ENCODE measurements at places on chromosomes 2 and 18.

GRCh38 chr2:100610381-100610831, 47.6 kb downstream of the PDCL3 start:
- DNase-seq: peak; percentile 83

DNA sequence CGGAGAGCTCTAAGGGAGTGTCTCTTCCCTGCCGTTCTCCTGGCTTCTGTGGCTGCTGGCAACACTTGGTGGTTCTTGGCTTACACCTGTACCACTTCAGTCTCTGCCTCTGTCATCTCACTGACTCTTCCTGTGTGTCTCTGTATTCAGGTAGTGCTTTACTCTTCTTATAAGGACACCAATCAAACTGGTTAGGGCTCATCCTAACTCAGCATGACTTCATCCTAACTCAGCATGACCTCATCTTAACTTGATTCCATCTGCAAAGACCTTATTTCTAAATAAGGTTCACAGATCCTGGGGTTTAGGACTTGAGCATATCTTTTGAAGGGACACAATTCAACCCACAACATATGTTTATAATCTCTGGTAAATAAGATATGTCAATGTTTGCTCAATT, 51.6 kb upstream of the DSEL start:
- no peak for DNase-seq

DNA sequence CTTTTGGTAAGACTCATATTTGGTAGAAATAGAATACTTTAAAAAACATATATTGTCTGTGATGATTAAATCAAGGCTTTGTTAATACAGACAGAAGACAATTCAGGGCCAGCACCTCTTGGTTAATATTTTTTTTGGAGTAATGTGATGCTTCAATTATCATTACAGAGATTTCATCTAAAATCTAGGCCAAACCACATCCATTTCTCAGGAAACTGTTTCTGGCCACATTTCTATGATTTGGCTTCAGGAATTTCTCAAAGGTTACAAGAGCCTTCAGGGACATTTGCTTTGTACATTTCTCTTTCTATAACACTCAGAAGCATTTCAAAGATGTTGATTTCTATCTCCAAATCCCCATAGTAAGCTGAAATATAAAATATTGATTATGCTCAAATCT, 614.9 kb downstream of the LRP1B start:
- DNase-seq: no peak

DNA sequence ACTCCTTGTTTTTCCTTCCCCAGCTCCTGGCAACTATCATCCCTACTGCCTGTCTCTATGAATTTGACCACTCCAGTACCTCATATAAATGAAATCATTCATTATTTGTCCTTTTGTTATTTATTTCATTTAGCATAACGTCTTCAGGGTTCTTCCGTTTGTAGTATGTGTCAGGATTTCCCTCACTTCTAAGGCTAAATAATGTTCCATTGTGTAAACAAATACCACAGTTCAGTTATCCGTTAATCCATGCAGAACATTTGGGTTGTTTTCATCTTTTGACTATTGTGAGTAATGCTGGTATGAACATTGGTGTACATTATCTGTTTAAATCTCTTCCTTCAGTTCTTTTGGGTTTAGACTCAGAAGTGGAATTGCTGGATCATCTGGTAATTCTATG, 18.8 kb downstream of the DYNC2LI1 start:
- no peak for DNase-seq

GRCh38 chr18:46204143-46204542, 100.0 kb downstream of the HAUS1 start:
- DNase-seq: no peak

DNA sequence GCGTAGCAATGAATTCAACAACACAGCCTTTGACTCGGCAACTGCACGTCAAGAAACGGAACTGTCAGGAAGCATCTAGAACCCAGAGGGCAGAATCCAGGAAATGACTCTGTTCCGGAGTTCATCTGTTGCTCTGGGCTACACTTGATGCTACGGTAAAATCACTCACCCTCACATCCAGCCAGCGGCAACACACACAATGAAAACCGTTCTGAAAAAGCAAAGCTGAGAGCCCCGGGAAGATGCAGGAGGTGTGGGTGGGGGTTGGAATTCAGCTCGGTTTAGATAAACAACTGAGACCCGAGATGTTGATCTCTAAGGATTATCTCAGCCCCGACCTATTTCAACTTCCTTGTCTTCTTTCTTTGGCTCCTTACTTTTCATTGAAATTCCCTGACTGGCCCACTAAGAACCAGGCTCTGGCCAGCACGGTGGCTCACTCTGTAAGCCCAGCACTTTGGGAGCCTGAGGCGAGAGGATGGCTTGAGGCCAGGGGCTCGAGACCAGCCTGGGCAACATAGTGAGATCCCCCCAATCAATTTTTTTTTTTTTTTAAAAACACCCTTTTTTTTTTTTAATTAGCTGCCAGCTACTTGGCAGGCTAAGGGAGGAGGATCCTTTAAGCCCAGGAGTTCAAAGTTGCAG, 13.3 kb upstream of the RAB17 start:
- DNase-seq: peak; percentile 65

GRCh38 chr18:78238404-78239089, 741.1 kb upstream of the SALL3 start:
- no peak for DNase-seq

DNA sequence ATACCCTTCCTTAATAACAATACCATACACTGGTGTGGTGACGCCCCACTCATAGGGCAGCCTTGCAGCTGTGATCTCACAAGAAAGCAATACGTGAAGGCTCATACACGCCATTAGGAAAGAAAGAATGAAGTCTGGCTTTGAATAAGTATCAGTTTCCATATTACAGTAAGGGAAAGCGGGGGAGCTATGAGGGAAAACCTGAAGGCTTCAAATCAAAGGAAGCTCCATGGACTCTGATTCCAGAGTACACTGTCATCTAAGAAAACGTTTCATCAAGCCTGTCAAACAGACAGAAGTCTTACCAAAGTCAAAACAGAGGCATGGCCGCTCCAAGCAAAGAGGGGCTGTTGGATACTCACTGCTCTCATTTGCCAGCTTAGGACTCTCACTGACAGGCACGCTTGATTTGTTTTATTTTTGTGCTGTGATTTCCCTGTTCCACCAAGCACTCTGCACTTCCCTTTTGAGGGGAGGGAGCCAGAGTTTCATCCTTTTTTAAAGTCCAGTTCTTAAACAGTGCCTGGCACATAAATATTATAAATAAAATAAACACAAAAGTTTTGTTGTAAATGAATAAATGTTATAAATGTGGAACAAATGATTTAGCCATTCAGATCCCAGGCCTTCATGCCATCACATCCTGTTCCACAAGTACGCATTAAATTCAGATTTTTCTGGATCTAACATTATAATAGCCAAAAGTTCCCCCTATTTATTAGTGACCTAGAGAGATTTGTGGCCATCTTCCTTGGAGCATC, 221.2 kb downstream of the PIEZO2 start:
- DNase-seq: no peak

- DNase-seq: no peak
Observed at GRCh38 chr2:28653892-28654662, 97.6 kb upstream of the PPP1CB start.

DNA sequence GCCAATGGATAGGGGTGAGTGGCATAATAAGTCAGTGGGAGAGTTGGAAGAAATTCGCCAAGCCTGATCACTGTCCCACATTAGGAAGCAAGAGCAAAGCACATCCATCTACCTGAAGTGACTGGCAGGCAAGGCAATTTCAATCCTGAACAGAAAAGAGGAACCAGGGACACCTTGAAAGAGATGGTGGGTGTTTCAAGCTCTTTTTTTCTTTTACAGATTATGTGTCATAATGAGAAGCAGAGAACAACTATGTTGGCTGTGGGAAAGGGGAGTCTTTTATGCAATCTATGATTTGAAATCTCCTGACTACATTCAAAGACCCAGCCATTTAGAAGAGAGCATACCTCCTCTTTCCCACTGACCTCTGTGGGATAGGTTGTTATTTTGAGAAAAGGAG, 63.5 kb downstream of the TGIF1 start:
- DNase-seq: no peak

GRCh38 chr18:69677595-69677994, 270.1 kb downstream of the CD226 start:
- no peak for DNase-seq

DNA sequence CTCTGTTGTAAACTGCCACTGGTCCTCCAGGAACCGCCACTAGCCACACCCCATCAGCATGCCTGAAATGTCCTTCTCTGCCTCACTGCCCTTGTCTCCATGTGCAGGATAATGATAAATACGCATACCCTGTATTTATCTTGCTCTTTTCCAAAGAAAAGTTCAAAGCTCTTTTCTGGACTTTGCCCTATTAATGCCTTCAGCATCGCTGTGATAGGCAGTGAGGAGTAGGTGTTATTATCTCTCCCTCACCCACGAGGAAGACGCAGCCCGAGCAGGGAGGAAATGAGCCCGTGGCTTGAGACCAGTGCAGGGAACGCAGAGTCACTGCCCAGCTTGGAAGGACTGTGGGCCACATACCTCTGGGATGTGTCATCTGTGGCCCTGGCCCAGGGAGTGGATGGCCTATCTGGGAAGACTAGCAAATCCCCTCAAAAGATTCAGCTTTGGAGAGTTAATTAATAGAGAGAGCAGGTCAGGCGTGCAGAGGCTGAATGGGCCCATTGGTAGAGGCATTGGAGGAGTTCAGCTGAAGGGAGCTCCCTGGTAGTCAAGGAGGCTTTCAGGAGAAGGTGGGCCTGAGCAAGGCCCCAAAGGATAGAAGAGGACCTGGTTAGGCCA, 39.5 kb upstream of the MCFD2 start:
- no peak for DNase-seq

GRCh38 chr2:71893646-71894045, 254.0 kb downstream of the CYP26B1 start:
- DNase-seq: no peak

GRCh38 chr2:159748089-159748488, 35.8 kb downstream of the MARCHF7 start:
- no peak for DNase-seq

DNA sequence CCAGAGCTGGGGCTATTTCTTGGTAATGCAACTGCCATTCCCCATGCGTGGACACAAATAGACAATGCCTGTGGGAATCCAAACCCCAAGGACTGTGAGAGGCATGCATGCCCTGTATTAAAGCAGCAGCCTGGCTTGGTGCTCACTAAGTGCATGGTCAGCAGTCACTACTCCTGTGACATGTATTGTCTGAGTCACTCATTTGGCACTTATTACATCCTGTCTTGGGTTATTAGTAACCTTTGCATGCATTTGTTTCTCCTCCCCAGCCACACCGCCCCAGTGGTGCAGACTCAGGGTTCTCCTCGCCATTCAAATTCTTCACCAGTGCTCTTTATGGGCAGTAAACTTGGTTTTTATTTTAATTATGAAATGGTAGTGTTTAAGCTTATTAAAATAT, 30.2 kb downstream of the PRKCE start:
- DNase-seq: no peak

GRCh38 chr18:49869354-49869753, 56.0 kb upstream of the ACAA2 start:
- no peak for DNase-seq

DNA sequence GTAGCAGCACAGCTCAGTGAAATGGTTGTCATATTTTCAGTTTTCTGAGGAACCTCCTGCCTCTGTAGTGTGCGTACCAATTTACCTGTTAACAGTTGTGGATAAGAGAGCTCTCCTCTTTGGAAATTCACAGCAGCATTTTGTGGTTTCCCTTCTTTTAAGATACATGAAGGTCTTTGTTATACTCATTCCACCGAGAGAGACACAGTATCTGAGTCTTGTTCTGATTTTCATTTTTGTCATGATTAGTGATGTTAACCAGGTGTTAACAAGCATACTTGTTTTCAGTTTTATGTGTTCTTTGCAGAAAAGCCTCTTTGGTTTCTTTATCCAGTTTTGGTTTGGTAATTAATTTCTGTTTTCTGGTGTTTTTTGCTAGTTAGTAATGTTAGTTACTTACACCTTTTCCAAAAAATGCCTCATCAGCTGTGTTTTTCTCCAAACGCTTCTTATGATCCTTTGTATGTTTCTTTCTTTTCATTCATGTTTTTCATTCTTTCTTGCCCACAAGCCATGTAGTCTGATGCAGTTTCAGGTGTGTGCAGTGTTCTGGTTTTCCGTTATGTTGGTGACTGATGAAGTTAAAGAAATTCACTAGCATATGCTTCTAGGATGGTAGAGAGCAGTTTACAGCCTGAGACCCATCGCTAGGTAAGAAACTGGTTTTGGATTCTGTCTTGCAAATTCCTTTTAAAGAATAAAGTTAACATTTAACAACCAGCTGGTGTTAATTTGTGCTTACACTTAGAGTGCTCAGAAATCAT, 30.1 kb downstream of the CCDC74A start:
- no peak for DNase-seq

DNA sequence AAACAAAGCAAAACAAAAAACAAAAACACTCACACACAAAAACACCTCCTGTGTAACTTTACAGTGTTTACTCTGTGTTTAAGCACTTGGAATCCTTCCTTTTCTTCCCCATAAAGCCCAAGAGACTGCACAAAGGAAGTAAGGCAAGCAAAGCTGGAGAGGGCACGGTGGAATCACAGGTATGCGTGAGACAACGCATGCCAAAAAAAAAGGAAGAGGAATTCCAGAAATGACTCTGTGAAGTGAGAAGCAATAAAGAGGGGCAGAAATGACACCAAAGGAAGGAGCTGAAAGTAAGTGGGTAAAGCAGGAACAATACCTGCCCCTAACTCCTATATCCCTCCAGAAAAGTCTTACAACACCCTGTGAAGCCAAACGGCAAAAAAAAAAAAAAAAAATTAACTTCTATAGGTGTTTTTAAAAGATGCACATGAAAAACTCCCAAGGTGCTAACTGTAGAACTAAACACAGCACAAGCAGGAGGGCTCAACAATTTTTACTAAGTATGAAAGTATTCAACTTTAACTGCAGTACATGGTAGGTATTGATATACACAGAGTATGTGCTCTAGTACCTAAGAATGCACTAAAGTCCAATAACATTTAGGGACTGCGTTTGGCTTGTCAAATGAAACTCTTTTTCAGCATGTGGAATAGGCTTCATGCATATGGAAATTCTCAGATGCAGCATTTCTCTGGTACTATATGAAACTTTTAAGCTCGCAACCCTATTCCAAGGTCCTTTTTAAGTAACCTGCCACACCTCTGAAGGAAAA, 9.1 kb downstream of the RND3 start:
- no peak for DNase-seq

- DNase-seq: no peak
Observed at GRCh38 chr2:97733341-97734035, 20.1 kb downstream of the ZAP70 start.

GRCh38 chr18:29104227-29104626, 927.3 kb upstream of the CDH2 start:
- no peak for DNase-seq

DNA sequence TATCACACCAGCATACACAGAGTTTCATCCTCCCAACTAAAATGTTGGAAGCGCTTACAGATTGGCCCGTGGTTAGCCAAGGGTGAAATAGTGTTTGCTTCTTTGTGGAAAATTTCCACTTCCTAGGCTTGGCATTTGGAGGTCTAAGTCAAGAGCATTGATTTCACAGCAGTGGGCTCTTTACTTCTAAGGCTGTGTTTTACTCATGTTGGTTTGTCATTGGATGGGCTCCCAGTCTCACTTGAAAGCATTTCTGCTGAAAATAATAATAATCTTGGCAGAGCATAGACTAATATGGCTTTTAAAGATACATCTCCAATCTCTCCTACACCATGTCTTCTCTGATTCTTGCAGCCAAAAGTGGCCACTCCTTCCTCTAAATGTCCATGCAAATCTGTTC, 82.9 kb downstream of the DYNAP start:
- DNase-seq: no peak

- DNase-seq: peak; percentile 29
Observed at GRCh38 chr18:46070815-46071652, 1.0 kb downstream of the PSTPIP2 start.
